ENCODE measurements at places on chromosomes 12 and 14. TPM values are rescaled to one million over a fixed set of nuclear protein-coding genes. Genes with fewer than 3 reads are reported as not detected.

TMEM179 gene
- total RNA-seq: not detected

BHLHE41 gene
- total RNA-seq: 2.1 TPM

RPL10L gene
- not detected for total RNA-seq

SMIM41 gene
- total RNA-seq: 0.13 TPM

IQSEC3 gene
- not detected for total RNA-seq

ANKRD33 gene
- not detected for total RNA-seq

OTX2 gene
- not detected for total RNA-seq

MIP gene
- total RNA-seq: not detected
